ENCODE measurements at places on chromosomes 2 and 18.

DNA sequence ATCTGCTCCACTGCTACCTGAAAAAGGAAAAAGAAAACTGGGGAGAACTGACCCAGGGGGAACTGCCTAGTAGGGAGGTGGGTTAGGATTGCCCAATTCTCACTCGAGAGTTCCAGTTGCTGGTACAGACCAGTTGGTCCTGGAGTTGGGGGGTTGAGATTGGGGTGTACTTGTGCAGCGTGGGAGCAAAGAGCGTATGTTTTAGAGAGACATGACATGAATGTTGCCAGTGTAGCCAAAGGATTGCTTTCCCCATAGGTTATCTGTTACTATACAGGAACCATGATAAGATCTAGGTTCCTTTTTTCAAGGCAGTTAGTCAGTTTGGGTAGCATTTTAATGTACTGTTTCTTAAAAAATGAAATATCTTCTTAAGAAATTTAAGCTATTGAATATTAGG lies 68.6 kb downstream of the APLF start:
- DNase-seq = no peak

DNA sequence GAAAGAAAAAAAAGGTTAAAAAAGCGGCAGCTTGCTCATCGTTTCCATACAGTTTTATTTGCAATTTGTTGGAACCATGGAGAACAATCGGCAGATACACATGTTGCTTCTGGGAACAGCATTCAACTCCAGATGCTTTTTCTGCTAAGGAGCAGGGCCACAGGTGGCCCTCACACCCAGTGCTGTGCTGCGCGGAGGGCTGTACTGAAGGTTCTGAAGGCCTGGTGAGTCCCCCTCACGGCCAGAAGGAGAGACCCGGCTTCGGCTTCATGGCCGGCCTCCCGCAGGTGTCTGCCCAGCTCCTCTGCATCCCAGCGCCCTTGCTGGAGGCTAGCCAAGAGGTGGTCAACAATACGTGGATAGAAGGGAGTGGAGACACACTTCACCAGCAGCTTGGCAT lies 394.3 kb downstream of the NBAS start:
- no peak for DNase-seq

GRCh38 chr2:232103140-232103737 lies 141.7 kb downstream of the DIS3L2 start:
- DNase-seq = no peak

- DNase-seq = no peak
Measured at GRCh38 chr2:217204358-217204757, 344.5 kb upstream of the TNP1 start.

GRCh38 chr18:49094979-49095632 lies 144.3 kb upstream of the SMAD7 start:
- DNase-seq = no peak

GRCh38 chr18:7333025-7333562 lies 102.2 kb downstream of the LRRC30 start:
- DNase-seq = no peak

DNA sequence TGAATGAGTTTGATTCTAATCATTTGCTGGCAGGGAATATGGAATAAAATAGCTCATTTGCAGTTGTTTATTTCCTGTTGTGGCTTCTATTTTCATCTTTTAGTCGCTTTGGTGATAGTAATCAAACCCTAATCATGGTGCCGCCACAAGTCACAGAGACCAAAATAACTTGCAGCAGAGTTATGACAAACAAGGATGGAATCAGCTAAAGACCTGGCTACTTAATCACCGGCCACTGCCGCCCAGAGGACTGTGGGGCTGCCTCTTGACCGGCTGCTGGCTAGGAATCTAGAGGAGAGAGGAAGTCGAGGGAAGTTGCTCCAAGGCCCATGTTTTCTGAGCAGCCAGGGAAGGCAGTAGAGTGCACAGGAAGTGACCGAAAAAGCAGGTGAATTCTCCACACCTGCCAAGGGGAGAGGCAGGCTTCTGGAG lies 5.1 kb upstream of the SMAD7 start:
- DNase-seq = no peak

DNA sequence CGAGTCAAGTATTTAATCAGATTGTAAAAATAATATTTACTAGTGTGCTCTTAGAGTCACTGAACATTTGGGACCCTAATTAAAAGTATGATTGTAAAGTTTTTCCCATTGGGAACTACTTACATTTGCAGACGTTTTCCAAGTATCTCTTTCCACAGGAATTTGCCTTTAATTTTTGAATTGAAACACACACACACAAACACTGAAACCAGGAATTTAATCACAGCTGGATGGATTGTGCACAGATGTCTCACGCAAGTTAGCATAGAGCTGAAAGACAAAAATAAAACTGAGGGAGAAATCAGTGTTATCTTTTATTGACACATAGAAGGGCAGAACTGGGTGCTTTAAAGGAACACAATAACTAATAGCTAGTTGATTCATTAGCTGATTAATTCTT lies 230.7 kb downstream of the RND3 start:
- no peak for DNase-seq

- DNase-seq = no peak
Measured at GRCh38 chr2:168740360-168740759, 62.1 kb upstream of the NOSTRIN start.

- no peak for DNase-seq
Measured at GRCh38 chr2:210616074-210616473, 59.7 kb downstream of the CPS1 start.

- no peak for DNase-seq
Measured at GRCh38 chr2:104976603-104977120, 61.2 kb upstream of the MRPS9 start.

- no peak for DNase-seq
Measured at GRCh38 chr2:151020411-151020810, 241.3 kb downstream of the RBM43 start.

DNA sequence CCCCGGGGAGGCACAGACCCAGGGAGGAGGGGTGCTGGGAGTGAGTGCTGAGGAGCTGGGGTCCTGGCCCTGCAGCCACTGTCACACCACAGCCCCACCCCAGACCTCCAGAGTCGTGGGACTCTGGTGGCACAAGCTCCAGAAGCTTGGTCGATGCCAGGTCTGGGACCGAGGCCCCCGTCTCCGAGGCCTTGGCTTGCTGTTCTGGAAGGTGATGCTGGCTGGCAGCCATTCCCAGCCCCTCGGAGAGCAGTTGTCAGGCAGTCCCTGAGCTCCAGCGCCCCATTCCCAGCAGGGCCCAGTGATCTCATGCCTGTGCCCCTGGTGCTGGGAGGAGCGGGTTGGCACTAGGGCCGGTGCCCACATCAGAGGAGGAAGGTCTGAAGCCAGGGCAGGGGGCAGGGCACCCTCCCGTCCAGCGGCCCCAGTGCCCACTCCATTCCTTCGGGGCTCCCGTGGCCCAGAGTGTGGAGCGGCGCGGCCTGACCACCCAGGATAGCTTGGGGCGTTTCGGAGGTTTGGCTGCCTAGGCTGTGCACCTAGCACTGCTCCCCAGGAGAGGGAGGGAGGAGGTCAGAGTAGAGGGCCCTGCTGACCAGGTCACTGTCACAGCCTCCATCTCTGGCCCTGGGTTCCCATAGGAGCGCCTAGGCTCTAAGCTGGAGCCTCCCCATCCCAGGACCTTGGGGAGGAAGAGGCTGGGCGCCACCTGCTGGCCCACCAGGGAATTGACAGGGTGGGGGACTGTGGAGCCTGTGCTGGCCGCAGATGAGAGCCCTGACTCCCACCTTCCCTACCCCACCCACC lies 16.8 kb upstream of the ALPI start:
- no peak for DNase-seq

- DNase-seq = no peak
Measured at GRCh38 chr2:195382186-195382585, 274.8 kb upstream of the SLC39A10 start.

GRCh38 chr2:17227856-17228255 lies 290.4 kb downstream of the RAD51AP2 start:
- DNase-seq = no peak

DNA sequence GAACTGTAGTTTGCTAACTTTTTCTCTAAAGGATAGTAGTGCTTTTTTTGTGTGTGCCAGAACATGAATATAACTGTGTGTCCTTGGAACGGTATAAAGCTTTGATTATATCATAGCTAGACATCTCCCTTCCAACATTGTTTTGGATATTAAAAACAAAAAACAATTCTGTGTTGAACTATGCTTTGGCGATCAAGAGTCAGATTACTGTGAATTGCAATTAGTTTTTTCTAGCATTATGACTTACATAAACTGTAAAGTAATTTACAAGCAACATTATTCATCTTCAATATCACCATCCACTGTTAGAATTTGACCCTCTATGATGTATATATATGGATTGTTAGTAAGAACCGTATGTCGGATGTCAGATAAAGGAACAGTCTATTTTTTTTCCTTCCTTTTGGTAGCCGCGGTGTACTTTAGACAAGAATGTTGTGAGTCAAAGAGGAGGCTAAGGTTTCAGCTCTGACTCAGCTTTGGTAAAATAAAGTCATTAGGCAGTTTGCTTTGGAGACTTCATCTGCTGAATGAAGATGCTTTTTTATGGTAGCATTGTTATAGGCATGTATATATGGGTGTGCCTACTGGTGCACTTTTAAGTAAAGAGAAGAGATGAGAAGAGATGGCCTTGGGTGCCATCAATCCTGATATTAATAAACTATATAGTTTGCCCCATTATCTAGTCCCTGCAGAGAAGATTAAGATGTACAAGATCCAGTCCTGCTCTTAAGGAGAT lies 76.4 kb downstream of the LTBP1 start:
- DNase-seq = peak; percentile 94

- no peak for DNase-seq
Measured at GRCh38 chr2:214934006-214934405, 124.5 kb upstream of the BARD1 start.

DNA sequence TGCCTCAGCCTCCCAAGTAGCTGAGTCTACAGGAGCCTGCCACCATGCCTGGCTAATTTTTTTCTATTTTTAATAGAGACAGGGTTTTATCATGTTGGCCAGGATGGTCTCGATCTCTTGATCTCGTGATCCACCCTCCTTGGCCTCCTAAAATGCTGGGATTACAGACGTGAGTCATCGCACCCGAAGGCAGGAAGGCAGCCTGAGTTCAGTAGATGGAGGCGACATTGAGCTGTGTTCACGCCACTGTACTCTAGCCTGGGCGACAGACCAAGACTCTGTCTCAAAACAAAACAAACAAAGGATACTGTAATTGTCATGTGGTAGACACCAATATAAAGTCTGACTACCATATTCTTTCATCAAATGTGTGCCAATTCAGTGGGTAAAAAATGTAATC lies 500.9 kb upstream of the DSEL start:
- DNase-seq = no peak

DNA sequence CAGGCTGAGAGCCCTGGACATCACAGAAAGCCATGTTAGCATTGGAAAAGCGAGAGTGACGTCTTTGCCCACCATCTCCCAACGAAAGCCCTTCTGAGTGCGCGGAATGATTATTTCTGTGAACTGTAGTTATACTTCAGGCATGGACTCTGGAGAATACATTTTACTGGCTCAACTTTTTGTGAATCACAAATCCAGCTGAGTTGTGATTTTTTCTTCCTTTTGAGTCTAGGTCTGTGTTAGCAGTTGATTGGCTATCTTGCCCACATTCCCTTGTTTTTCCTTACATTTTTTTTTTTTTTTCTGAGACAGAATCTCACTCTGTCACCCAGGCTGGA lies 183.1 kb downstream of the INO80D start:
- DNase-seq = no peak

- no peak for DNase-seq
Measured at GRCh38 chr2:110794951-110795350, 62.6 kb downstream of the ACOXL start.

DNA sequence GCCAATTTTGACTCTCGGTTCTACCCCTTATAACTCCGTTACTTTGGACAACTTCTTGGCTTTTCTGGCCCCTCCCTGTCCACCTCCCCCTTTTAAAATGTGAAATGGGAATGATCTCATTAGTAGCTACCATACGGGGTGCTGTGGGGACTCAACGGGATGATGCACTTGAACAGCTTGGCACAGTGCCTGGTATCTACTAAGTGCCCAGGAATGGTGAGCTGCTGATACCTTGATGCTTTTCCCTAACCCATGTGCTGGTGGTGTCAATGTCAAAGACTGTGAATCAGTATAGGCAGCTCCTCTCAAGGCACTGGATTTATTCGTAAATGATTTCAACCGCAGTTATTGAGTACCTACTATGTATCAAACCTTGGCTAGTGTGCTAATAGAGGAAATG lies 204.2 kb downstream of the LOXHD1 start:
- no peak for DNase-seq

DNA sequence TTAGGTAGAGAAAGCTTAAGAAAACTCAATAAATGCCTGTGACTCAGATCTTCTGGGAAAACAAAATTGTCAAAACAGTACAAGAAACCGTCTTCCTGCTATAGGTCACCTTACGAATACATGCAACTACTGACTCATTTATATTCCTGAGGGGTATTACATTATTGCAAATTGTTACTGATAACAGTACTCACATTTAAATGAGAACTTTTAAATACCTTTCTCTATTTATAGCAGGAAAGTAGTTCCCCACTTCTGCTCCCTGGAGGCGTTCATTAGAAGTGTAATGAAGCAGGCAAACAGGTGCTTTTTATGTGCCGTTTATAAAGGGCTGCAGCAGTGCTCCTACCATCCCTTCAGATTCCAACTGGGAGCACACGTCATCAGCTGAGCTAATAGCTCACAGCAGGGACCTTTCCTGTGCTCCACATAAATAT lies 65.1 kb upstream of the RPRM start:
- DNase-seq = no peak

- DNase-seq = no peak
Measured at GRCh38 chr2:152480821-152481399, 145.9 kb downstream of the FMNL2 start.

- no peak for DNase-seq
Measured at GRCh38 chr2:202339071-202339870, 36.9 kb upstream of the BMPR2 start.

DNA sequence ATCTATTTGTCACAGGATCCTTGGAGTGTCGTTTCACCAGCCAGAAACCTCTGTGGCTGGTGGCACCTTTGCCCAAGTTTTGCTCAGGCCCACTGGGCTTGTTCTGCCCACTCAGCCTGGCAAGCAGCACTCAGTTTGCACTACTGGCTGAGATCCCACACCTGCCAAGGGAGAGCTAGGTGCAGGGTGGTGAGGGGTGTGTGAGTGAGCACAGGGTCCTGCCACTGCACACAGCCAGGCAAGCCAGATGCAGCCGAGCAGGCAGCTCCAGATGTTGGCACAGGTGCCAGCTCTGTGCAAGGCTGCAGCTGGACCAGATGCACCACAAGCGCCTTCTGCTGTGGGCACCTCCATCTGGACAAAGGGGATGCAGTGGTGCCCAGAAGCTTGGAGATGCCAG lies 281.7 kb upstream of the UBE2E3 start:
- no peak for DNase-seq

GRCh38 chr18:42517896-42518295 lies 562.9 kb downstream of the PIK3C3 start:
- no peak for DNase-seq

All from glomerular endothelial cell (primary cell).